ENCODE measurements at places on chromosomes 5 and 9.
A peak's percentile ranks its signal among the peaks of the same experiment; 100 is the strongest.

- no peak for DNase-seq
Measured at GRCh38 chr5:155285706-155286105, 272.2 kb downstream of the KIF4B start.

GRCh38 chr5:138930371-138931097 is 55.4 kb upstream of the LRRTM2 start:
- no peak for DNase-seq

DNA sequence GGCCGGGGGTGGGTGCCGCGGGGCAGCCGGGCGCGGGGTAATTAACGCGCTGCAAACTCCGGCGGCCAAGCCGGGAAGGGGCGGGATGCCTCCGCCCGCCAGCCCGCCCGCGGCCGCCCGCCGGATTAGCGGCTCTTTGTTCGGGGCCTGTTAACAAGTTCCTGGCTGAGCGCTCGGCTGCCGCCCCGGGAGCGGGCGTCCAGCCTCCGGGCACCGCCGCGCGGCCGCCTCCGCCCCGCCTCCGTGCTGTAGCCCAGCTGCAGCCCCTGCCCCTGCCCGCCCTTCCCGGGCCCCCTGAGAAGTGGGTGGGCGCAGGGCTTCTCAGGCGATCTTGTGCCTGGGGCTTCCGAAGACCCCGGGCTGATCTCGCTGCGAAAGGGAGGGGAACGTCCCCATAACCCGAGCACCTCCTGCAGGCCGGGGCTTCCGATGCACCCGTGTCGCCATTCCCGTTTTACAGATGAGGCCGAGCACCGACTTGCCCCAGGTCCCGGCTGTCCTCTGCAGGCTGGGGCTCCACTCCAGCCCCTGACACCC is 7.5 kb downstream of the UNC5A start:
- peak; percentile 94 for DNase-seq

GRCh38 chr9:122845116-122845515 is 16.7 kb upstream of the PDCL start:
- DNase-seq: no peak

DNA sequence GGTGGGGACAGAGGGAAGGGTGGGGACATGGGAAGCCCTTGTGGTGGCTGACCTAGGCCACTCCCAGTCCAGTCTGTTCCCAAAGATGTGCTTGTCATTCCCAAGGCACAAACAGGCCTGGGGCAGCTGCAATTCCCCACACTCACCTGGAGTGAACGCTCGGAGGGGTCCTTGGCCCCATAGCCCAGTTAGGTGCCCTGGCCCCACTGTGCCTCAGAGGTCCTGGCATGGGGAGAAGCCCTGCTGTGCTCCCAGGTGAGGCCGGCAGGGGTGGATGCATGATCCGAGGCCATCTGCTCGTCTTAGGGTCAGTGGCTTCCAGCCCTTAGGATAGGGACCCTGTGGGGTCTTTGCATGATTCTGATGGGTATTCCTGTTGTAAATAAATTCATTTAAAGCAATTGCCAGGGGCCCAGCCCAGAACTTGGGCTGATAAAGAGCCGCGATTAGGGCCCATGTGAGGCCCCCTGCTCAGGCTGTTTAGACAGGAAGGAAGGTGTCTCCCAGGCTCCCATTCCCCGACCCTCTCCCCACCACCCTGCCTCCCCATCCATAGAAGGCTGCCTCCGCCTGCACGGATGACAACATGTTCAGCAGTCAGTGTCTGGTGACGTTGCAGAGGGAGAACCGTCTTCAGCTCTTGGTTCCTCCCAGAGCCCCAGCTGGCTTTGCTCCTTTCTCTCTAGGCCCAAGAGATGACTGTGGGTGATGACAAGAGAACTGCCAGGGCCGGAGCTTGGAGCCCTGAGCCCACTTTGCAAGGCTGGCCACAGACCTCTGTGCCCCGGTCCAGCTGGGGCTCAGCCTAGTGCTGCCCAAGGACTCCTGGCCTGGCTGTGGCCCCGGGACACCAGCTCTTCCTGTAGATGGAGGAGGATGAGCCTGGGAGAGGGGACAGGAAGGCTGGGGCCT is 28.4 kb upstream of the IRX4 start:
- DNase-seq: no peak

GRCh38 chr5:1876660-1877064 is 6.1 kb downstream of the IRX4 start:
- DNase-seq: no peak

DNA sequence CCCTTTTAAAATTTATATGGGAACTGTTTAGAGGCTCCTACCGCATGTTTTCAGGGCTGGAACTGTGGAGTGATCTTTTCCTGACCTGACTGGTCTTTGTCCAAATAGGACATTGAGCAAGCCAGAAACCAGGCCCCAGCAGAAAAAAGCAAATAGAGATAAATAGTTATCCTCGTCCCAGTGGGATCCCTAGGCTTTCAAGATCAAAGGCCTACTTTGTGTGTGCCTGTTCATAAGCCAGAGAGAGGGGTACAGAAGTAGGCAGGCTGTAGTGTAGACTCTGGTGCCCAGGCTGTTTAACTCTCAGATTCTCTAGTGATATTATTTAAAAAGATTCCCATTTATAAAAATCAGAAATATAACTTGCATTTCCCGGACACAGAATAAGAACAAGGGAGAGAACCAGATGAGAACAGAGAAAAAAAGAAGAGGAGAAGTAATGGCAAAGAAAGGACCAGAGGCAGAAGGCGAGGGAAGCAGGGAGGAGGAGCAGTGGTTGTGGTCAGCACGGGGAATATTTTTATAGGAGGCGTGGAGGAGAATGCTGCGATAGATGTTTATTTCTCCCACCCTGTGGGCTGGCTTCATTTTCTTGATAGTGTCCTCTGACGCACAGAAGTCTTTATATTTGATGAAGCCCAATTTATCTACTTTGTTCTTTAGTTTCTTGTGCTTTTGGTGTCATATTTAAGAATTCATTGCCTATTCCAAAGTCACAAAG is 101.2 kb downstream of the AOPEP start:
- DNase-seq: peak; percentile 61

DNA sequence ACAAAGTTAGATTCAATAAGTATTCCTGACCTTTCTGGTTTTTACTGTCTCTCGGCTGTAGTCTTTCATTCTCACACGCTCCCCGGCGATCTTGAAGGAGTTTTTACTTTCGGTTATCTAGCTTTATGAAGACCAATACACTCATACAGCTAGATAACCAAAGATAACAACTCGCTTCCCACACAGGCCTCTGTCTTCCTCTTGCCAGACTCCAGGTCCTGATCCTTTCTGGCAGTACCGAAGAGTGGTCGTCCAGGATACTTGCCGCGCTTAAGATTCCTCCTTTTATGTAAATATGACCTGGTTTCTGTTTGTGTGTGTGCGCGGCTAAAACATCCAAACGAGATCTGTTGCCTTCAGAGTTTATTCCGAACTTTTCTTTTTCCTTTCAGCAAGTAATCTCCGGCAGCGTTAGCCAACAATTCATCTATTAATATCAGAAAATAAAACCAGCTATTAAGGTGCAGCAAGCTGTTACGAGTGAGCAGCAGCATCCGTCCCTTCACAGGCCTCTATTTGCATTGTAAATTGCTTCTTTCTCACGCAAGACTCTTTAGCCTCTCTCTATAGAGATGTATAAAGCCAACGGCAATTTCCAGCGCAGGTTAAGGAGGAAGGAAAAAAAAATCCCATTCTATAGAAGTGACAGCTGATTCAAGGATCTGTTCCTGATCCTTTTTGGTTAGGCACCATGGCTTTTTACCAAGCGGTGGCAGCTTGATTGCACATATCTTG is 216.1 kb downstream of the MEF2C start:
- no peak for DNase-seq

GRCh38 chr5:168822248-168822744 is 243.1 kb upstream of the PANK3 start:
- no peak for DNase-seq

DNA sequence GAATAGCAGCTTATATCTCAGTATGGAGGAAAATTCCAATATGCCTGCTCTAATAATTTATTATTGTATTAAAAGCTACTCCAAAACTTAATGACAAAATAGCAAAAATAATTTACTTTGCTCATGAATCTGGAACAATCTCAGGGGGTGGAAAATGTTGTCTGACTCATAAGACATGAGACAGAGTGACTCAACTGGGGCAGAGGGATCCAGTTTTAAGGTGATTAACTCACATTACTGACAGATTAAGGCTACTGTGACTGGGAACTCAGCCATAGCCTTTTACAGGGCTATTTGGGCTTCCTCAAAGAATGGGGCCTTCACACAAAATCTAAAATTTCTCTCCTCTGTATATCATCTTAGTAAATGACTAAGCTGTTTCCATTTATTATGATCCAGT is 1172.9 kb downstream of the CDH12 start:
- no peak for DNase-seq

DNA sequence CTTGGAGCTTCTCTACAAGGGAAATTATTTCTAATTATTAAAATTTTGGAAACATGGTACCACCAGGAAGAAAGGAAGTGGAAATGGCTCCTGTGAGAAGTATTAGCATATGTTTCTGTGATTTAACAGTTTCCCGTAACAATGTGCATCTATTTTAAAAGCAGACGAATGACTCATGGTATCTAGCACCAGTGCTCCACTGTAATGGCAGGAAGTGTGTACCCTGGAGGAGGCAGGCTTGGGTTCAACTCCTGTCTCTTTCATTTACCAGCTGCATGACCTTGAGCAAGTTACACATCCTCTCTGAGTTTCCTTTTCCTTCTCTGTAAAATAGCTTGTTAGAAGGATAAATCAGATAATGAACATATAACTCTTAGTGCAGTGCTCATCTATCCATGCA is 41.0 kb upstream of the ANGPTL2 start:
- DNase-seq: no peak

DNA sequence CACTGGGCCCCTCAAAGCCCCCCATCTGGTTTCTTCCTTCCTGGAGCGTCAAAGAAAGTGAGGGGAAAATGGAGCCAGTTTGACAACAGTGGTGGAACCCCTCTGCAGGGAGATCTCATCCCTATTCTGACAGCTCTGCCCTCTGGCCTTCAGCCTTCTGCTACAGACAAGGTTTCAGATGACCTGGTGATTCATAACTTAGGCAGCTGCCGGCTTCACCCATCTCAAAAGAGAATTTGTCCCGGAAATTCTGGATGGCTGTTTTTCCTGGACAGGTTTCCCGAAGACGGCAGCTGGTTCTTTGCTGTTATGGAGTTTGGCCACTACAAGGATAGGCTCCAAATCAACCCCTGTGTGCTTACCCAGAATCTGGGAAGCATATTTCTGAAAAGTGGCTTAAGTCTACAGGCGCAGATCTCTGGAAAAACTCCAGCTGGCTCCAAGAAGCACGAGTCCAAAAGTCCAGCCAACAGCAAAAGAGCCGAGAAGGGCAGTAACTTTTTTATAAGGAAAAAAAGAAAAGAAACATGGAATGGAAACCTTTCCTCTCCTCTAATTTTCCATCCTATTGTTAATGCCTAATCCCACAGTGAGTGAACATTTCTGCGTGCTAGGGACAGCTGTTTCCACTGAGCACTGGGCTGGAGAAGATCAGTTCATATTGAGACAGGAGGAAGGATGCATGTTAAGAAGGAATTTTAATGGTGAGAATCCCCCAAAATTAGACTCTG is 54.5 kb downstream of the ZNF366 start:
- DNase-seq: no peak

DNA sequence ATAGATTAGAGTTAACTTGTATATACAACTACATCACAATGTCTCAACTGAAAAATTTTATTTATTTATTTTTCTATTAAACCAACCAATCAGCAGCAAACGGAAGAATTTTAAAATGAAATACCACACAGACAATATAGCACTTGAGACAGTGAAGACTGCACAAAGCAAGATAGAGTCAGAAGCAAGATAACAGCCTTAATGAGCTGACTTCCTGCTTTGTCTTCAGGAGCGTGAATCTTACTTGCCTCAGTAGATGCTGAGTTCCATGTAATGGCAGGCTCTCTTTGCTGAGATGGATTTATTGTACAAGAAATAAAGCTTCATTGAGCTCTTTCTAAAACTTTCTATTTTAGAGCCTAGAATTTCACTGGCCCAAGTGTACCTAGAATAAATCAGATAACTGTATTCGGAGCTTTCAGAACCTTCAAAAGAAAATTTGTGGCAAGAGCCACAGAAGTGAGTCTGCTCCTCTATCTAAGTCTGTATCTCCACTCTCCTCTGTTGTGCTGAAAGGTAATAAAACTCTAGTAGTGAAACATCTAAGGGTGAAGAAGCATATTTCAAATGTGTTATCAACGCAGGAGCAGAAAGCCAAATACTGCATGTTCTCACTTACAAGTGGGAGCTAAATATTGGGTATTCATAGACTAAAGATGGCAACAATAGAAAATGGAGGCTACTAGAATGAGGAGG is 83.3 kb upstream of the ANKRD55 start:
- no peak for DNase-seq

GRCh38 chr9:34400275-34400674 is 23.6 kb upstream of the MYORG start:
- DNase-seq: no peak

GRCh38 chr5:109868737-109869136 is 179.0 kb downstream of the MAN2A1 start:
- DNase-seq: no peak

GRCh38 chr9:129496473-129497004 is 124.4 kb downstream of the C9orf50 start:
- DNase-seq: peak; percentile 89

DNA sequence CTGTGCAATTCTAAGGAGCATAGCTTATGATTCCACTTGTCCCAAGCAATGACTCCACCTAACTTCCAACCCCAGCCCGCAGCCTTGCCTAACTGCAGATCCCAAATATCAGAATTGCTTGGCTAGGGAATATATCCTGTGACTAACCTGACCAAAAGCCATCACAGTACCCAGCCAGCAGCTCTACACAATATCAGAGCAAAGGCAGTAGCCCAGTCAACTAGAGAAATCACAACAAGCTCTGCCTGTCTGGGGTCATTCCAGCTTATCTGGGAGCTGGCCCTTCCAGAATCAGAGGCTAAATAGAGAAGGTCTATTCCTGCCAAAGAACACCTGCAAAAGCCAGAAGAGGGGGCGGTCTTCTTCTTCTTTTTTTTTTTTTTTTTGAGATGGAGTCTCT is 9.3 kb upstream of the KIAA1958 start:
- no peak for DNase-seq

DNA sequence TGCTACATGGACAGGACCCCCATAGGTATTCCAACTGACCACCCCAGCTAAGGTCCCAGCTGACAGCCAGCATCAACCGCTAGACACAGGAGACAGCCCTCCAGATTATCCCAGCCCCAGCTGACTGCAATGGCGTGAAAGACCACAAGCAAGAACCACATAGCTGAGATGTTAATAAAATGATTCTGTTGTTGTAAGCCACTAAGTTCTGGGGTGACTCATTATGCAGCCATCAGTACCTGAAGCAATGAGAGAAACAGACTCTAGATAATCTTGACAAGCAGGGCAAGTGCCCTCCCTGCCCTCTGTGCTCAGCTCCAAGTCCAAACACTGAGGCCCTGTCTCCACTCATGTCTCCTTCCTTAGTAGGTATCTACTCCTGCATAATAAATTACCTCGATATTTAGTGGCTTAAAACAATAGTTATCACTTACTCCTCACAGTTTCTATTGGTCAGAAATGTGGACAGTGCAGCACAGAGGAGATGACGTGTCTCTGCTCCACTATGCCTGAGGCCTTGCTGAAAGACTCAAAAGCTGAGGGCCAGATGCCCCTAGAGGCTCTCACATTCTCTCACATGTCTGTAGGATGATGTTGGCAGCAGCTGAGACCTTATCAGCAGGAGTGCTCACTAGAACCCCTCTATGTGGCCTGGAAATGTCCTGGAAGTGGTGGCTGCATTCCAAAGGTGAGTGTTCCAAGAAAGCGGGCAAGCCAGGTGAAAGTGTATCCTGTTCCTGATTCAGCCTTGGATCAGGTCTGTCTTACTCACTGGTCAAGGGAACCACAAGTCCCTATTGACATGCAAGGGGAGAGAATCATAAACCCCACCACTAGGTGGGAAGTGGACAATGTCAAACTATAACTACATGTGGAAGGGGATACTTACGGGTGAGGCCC is 2.5 kb downstream of the MGAT1 start:
- no peak for DNase-seq

GRCh38 chr5:169248550-169248949 is 52.4 kb downstream of the SLIT3 start:
- DNase-seq: no peak
